ENCODE measurements at places on chromosomes 12 and 14.

- no peak for DNase-seq
Observed at GRCh38 chr12:18419311-18419710, 158.0 kb downstream of the PIK3C2G start.

- no peak for DNase-seq
Observed at GRCh38 chr14:76781648-76782051, 20.4 kb downstream of the VASH1 start.

DNA sequence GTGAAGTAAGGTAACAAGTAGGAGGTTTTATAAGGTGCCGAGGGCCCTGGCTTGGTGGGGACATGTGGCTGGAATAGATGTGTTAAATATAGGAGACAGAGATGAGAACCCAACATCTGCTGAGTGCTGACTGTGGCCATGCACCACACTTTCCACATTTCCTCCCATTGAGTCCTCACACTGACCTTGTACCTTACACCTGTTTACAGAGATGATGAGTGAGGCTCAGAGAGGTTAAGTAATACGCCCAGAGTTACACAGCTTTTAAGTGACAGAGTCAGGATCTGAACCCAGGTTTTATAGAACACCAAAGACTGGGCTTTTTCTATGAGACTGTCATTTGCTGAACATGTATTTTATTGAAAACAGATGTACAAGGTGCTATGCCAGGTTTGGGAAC is 70.8 kb upstream of the LTA4H start:
- DNase-seq = no peak

DNA sequence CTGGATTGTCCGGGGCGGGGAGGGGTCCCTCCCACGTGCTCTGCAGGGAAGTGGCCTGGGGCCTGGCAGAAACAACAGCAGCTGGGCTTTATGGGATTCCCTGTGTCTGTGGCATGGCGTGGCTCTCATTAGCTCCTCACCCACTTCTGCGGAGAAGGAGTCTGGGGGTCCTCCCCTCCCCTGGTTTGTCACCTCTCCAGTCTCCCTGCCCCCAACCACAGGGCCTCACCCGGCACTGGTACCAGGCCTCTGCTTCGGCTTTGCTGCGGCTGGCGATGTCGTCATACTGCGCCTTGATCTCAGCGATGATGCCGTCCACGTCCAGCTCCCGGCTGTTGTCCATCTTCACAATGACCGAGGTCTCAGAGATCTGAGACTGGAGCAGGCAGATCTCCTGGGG is 6.4 kb downstream of the KRT82 start:
- no peak for DNase-seq

- no peak for DNase-seq
Observed at GRCh38 chr12:117820216-117820907, 148.4 kb downstream of the KSR2 start.

- DNase-seq = no peak
Observed at GRCh38 chr12:96862326-96862725, 44.7 kb upstream of the NEDD1 start.

DNA sequence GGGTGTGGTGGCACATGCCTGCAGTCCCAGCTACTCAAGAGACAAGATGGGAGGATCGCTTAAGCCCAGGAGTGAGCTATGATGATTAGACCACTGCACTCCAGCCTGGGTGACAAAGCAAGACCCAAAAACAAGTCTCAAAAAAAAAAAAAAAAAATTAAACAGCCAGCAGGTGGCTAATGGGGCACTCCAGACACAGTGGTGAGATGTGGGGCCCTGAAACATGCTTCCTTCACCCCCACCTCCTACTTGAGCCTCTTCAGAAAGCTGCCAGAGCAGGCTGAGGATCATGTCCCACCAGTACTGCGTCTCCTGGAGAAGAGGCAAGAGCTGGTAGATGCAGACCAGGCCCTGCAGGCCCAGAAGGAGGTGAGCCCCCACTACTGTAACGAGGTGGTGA is 2.1 kb downstream of the CFAP73 start:
- no peak for DNase-seq

- no peak for DNase-seq
Observed at GRCh38 chr12:26651566-26652188, 181.3 kb downstream of the ITPR2 start.

DNA sequence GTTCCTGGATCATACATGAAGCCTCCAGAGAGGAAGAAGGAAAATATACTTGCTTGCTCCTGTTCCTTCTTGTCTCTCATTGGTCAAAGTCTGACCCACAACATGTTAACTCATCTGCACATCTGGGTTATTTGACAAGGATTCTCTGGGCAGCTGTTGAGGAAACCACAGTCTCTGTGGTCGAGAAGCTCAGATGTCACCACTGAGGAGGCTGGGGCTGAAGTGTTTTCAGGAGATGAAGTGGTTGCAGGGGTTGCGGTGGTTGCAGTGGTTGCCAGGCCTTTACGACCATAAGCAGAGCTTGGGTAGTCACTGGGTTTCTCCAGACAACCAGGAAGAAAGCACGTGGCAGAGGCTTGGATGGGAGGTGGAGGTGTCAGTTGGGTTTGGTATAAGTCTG is 265.0 kb upstream of the LRIG3 start:
- DNase-seq = no peak

GRCh38 chr12:128025589-128026245 is 241.3 kb upstream of the TMEM132C start:
- no peak for DNase-seq

Measured in stimulated activated CD8-positive, alpha-beta memory T cell treated with anti-CD3 and anti-CD28 coated beads, Interleukin-7, amount 100 ng/mL, for 1 hour (primary cell).